ENCODE measurements at places on chromosomes 5 and 9. TPM values are rescaled to one million over a fixed set of nuclear protein-coding genes. Genes with fewer than 3 reads are reported as not detected.

GRCh38 chr5:28305891-28306290 is 1267.5 kb upstream of the CDH9 start:
- DNase-seq, result no peak

GRCh38 chr5:4977416-4978110 is 162.6 kb upstream of the ADAMTS16 start:
- DNase-seq, result no peak

DNA sequence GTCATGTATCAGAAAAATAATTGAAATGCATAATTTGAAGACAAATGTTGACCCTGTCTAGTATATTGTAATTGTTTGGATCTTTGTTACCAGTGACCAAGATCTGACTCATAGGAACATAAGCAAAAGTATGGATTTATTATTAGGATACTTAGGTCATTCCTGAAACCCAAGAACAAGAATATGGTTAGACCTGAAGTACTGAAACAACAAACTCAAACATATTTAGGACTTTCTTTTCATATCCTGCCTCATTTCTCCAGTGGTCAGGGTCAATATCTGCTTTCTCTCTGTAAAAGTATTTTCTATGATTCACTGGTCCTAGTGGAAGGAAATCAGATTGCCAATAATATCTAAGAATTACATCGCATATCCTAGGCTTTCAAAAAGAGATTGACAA is 1937.1 kb upstream of the WWC1 start:
- DNase-seq, result no peak

OMD gene
- total RNA-seq, result 0.15 TPM

STKLD1 gene
- total RNA-seq, result 1.8 TPM

DNA sequence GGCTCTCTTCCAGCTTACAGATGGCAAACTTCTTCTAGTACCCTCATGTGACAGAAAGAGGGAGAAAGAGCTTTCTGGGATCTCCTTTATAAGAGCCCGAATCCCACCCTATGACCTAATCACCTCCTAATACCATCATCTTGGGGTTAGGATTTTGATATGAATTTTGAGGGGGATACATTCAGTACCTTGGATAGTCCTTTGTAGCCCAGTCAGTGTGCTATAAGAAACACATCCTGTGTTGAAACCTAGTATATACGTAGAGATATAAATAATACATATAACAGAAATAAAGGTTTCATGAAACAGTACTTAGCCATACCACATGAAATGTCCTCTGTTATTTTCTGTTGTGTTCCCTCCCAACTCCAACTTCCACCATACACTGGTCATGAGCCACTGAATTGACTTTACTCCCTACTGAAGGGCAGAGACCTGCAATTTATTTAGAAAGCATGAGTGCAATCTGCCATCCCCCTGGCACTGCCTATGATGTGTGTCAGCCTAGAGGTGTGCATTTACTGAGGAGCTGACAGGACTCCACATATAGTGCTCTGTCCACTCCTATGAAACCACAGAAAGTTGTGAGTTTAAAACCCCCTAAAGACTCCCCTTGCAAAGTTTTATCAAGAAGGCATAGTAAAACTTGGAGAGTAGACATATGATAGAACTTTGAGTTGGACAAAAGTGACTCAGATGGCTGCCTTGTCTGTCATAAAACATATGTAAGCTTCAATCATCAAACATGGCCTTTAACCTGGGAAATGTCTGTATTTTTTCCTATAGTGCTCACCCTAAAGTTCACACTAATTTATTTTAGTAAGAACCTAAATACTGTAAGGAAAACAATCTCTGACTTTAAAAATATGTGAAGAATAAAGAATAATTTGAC is 12.8 kb downstream of the PIP5K1B start:
- DNase-seq, result no peak

DNA sequence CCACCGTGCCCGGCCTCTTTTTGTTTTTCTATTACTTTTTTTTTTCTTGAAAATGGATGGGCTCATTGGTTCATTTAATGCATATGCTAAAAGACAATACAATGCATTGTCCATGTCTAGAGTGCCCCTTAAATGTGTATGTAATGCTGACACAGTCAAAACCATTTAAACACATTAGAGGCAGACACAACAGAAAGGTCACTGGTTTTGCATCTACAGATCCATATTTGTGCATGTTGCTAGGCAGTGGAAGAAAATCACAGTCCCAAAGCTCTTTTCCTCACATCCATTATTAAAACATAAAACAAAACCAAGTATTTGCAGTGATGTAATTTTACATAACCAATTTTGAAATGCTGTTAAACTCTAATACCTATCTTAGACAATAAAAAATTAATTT is 389.0 kb downstream of the TAF11L14 start:
- DNase-seq, result no peak

DNA sequence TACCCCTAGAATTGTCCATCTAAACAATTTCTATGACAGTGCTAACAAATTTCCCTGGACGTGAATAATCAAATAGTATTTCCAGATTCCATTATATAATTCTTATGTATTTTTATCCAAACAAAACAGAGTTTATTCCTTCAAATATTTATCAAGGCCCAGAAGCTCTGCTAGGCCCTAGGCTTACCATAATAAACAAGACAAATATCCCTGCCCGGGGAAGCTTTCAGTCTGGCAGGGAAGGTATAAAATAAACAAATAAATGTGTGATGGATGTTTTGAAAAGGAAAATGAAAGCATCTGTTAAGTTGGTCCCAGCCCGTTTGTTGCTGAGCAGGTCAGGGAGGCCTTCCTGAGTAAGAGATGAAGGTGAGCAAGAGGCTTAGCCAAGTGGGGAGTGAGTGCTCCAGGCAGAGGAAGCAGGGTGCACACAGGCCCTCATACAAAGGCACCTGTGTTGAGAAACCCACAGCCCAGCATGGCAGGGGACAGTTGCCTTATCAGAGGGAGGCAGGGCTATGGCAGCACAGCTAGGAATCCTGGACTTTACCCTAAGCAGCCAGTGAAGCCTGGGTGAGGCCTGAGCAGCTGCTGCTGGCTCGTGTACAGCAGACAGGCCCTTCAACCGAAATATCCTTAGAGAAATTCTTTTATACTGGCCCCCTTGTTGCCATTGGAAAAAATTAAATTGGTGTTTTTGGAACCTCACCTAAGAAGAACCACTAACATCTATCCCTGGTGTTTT is 7.7 kb upstream of the SLC35D2 start:
- DNase-seq, result peak; percentile 86

PCDHGA1 gene
- 0.12 TPM for total RNA-seq

- no peak for DNase-seq
Observed at GRCh38 chr5:109898269-109899162, 208.8 kb downstream of the MAN2A1 start.

DNA sequence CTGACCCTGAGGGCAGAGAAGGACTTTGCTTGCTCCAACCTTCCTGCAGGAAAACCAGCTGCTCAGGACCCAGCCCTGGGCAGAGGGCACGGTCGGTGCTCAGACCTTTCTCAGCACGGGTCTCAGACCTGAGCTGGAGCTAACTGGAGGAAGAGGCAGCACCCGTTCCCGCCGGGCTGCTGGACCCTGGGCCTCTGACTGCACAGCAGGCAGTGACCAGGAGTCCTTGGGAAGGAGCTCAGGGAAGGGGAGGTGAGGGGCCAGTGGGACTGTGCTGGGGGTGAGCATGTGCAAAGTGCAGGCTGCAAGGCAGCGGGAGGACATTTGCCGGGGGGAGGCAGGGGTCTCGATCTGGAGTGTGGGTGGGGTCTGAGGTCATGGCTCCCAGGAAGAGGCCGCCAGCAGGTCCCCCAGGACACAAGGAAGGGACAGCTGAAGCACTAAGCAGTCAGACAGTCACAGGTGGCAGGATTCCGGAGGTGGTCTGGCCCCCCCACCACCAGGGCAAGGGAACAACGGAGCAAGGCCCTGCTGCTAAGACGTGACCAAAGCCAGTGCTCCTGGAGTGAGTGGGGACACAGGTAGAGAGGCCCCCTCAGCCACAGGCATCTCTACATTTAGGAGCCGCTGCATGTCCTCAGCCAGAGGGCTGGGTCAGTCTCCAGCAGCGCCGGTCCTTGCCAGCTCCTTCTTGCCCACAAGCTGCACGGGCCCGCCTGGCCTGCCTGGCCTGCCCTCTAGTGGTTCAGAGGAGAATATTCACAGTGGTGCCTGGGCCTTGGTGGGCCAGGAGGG is 4.8 kb upstream of the DPM2 start:
- DNase-seq, result peak; percentile 66

FBLL1 gene
- total RNA-seq, result not detected

GRCh38 chr5:175821790-175822211 is 49.6 kb upstream of the CPLX2 start:
- no peak for DNase-seq

GRCh38 chr5:145859897-145860296 is 12.9 kb downstream of the GRXCR2 start:
- DNase-seq, result no peak

VCAN gene
- total RNA-seq, result 4.8 TPM

- DNase-seq, result no peak
Observed at GRCh38 chr5:111345731-111346130, 121.5 kb downstream of the CAMK4 start.

- DNase-seq, result no peak
Observed at GRCh38 chr9:135666534-135667462, 3.7 kb downstream of the LCN9 start.

OCLN gene
- 48.9 TPM for total RNA-seq

- peak; percentile 65 for DNase-seq
Observed at GRCh38 chr5:77168161-77168878, 42.2 kb upstream of the PDE8B start.

ADAMTS16 gene
- total RNA-seq, result not detected

- no peak for DNase-seq
Observed at GRCh38 chr5:159833088-159833487, 83.2 kb upstream of the ADRA1B start.

GRCh38 chr5:6448622-6449464 is at the start of gene UBE2QL1:
UBE2QL1 (plus strand) TSS chr5:6448859; CDS start chr5:6448894, 35 bp downstream.
- no peak for DNase-seq

Measured in right lobe of liver (tissue), 6 donors.